ENCODE measurements at places on chromosomes 7 and 10.
A peak's percentile ranks its signal among the peaks of the same experiment; 100 is the strongest.

- DNase-seq: peak; percentile 71
Observed at GRCh38 chr10:70232155-70232858, 922 bp downstream of the PPA1 start.

GRCh38 chr7:99596408-99596955, 1.6 kb upstream of the TMEM225B start:
- no peak for DNase-seq

GRCh38 chr10:59127991-59128390, 48.5 kb upstream of the PHYHIPL start:
- DNase-seq: no peak

- no peak for DNase-seq
Observed at GRCh38 chr7:69787736-69788431, 189.6 kb downstream of the AUTS2 start.

- peak; percentile 37 for DNase-seq
Observed at GRCh38 chr7:156892081-156892800, 742 bp downstream of the LMBR1 start.

DNA sequence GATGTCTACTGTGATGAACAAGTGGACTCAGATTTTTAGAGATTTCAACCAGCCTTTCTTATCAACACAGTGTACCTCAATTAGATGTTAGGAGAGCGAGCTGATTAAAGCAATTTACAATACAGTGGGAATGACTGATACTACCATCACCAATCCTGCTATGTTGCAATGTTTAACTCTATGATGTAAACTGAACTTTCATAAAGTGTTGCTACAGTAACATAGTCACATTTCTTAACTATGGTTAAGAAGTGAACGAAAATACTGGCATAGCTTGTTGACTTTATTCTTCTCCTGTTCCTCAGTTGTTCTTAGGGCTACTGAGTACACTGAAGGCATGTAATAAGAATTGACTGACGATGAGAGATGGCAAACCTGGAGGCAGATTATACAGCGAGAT, 139.8 kb downstream of the MYOF start:
- DNase-seq: no peak

DNA sequence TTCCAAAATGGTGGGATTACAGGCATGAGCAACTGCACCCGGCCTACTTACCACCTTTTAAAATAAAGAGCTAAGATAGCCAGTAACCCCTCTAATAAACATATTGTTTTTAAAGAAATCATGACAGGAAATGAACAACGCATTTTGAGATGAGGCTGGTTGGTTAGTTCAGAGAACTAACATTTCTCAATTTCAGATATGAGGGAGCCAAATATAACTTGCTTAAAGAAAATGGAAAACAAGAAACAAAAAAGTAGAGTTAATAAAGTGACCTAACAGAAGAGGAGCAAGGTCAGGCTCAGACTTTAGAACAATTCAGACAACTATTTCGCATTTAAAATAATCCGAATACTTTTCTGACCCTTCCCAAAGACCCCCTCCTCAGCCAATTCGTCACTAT, 254.9 kb upstream of the PHF14 start:
- no peak for DNase-seq

- DNase-seq: no peak
Observed at GRCh38 chr10:86099542-86100334, 266.9 kb downstream of the GRID1 start.

All from retina (tissue), 1 donor.